Hypothalamus (tissue), 51 donors: ENCODE measurements at places on chromosomes 13 and 19.

DNA sequence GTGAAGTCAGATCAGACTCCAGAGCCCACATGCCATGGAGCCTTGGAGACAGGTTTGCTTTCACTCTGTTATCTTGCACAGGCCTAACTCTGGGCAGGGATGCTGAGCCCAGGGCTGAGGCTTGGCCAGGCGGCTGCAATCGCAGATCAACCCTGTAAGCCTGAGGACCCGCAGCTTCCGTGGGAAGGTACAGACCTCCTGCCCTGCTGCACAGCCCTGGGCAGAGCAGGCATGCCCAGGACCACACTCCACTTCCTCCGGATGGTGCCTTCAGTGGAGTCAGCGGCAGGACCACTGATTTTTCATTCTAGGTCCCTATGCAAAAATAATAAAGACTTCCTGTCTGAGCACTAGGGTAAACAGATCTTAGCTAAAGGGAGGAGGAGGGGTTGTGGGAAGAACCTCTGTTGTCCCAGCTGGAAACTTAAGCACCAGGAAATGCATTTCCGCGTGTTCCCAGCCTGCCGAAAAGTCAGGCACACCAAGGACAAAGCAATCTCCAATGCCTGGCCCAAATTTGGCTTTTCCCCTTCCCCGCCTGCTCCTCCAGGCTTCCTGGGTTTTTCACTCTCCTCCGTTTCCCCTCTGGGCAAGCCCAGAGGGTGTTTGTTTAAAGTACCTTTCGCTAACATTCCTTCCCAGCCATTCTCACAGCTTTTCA, 87.3 kb downstream of the KCTD15 start:
- no peak for DNase-seq

DNA sequence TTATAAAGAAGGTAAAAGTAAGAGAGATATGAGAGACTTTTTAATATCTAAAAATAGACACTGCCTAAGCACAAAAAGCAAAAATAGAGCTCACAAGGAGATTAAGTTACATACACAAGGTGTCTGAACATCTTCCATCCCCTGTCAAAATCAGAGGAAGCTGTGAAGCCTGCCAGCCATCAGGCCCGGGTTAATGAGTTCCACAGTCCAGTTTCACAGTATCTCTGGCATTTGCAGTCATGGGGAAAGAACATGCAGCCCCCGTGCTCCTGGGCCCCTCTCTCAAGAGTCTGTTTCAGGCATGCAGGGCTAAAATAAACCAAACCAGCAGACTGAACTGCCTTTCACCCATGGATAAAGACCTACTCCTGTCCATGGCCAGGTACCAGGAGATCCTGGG, 79.2 kb downstream of the TBC1D4 start:
- DNase-seq: peak; percentile 11

DNA sequence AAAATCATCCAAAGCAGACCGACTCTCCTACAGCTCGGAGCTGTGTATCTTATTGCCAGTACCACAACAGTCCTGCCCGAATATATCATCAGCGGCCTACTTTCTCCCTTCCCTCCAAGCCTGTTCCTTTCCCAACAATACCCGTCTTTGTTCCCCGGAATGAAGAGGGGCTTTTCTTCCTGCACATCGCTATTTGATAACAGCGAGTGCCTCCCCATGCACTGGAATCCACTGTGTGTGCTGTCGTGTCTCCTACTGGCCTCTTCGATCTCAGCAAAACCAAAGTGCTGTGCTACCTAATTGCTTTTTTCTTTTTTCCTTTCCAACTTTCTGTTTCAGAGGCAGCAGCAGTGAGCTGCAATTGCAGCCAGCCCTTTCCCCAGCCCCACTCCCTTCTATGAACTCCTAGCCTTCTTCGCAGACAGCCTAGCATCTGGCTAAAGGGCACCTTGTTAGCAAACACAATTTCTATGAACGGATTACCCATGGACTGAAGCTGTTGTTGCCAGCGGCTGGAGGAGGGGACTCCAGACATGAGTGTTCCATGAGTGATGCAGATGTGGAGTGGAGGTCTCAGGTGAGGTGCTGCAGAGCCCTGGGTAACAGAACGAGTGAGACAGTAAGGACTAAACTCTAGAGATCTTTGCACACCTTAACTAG, 43.4 kb downstream of the EFNB2 start:
- peak; percentile 74 for DNase-seq

GRCh38 chr13:37878496-37878895, 8.9 kb upstream of the TRPC4 start:
- no peak for DNase-seq

- DNase-seq: peak; percentile 31
Measured at GRCh38 chr19:8396563-8397203, 6.5 kb downstream of the RAB11B start.

GRCh38 chr19:18670312-18670711, 13.2 kb upstream of the CRTC1 start:
- no peak for DNase-seq
